ENCODE measurements at places on chromosomes 12 and 14.
A peak's percentile ranks its signal among the peaks of the same experiment; 100 is the strongest.

DNA sequence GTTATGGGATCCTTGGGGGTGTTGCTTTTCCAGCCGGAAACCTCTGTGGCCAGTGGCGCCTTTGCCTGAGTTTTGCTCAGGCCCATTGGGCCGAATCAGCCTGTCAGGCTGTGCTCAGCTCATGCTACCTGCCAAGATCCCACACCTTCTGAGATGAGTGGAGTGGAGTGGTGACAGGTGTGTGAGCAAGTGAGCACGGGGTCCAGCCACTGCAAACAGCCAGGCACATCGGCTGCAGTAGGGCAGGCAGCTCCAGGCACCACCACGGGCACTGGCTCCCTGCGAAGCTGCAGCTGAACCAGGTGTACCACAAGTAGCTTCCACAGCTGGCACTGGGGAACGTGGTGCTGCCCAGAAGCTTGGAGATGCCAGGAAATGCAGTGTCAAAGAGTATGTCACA lies 21.1 kb upstream of the WDR89 start:
- no peaks in the 10 kb centered on the region for H3K4me1 ChIP-seq
- no peaks in the 10 kb centered on the region for H3K27me3 ChIP-seq
- no peak overlapping the region for H3K27ac ChIP-seq
- peaks cover 2% of the 10 kb centered on the region for H3K36me3 ChIP-seq
- no peak overlapping the region for H3K4me3 ChIP-seq
- DNase-seq: no peak

- peaks cover 8% of the 10 kb centered on the region for H3K27me3 ChIP-seq
- H3K4me1 ChIP-seq: peaks cover 8% of the 10 kb centered on the region
- no peak overlapping the region for H3K27ac ChIP-seq
- H3K36me3 ChIP-seq: no peaks in the 10 kb centered on the region
- DNase-seq: no peak
- H3K4me3 ChIP-seq: peak overlapping the region; percentile 85
Measured at GRCh38 chr14:96393071-96393691, 1.3 kb downstream of the AK7 start.

DNA sequence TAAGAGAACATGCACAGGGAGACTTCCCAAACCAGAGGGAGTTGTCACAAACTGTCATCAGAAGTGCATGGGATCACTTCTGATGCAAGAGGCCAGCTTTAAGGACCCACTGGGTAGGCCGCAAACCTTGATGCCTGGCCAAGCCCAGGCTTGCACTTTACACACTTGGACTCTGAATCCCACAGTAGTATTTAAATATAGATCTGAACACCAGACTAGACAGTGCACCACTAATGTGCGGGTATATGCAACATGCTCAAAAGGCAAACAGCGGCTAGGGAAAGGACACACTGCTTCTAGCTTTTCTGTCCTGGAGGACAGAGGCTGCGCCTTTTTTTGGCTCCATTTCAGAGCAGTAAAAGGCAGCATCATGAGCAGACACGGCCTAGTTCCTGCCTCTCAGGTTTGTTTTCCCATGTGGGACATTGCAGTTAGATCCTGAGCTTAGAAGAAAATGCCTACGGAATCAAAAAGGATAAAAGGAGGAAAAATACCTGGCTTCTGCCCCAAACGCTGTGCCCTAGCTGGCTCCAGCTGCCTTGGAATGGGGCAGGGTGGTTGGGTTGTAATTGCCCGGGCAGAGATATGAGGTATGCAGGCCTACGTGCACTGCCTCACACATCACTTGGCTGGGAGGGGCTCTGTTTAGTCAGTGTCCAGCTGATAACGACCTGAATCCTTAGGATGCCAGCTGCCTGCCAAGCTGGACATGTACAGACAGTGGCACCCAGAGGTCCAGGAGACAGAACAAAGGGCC lies 84.5 kb upstream of the EGLN3 start:
- DNase-seq: no peak
- H3K4me3 ChIP-seq: no peak overlapping the region
- no peak overlapping the region for H3K27ac ChIP-seq
- H3K4me1 ChIP-seq: peaks cover 3% of the 10 kb centered on the region

- no peaks in the 10 kb centered on the region for H3K36me3 ChIP-seq
- no peak for DNase-seq
- no peak overlapping the region for H3K27ac ChIP-seq
Measured at GRCh38 chr12:82942991-82943401, 256.3 kb downstream of the TMTC2 start.

DNA sequence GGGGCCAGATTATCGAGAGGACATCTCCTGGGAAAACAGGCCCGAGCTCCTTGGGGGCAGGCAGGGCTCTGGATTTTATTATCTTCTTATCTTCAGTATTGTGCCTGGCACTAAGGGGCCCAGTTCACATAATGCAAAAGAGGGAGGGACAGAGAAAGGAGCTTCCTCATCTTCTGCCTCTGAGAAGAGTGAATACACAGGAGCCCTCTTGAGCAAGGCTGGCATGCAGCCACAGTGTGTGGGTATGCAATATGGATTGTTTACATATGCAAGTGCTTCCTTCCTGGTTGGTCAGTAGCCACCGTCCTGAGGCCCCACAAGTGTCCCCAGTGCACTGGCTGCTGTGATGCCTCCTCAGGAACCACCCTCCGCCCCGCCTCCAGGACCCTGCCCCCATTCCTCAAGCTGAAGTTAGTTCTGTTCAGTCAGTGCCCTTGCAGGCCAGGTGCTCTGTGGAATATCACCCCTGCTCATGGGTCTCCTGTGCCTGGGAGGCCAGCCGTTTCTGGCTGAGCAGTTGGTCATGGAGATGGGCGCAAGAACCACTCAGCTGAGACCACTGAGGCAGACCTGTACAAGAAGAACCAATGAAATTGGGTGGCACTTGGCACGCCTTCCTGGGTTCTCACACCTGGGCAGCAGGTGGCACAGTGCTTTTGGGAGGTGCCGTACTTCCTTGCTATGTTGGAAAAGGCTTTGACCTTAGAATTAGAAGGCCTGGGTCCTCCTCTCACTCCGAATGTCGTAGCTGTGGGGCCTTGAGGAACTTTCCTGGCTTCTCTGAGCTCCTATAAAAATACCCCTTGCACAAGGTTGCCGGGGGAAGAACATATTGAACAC lies 35.1 kb upstream of the ACTN1 start:
- no peaks in the 10 kb centered on the region for H3K36me3 ChIP-seq
- H3K4me1 ChIP-seq: peaks cover 6% of the 10 kb centered on the region
- H3K4me3 ChIP-seq: no peak overlapping the region
- no peaks in the 10 kb centered on the region for H3K27me3 ChIP-seq

- H3K4me3 ChIP-seq: no peak overlapping the region
- DNase-seq: no peak
- H3K36me3 ChIP-seq: no peaks in the 10 kb centered on the region
- no peak overlapping the region for H3K27ac ChIP-seq
Measured at GRCh38 chr12:131597333-131597732, 113.6 kb upstream of the SFSWAP start.

DNA sequence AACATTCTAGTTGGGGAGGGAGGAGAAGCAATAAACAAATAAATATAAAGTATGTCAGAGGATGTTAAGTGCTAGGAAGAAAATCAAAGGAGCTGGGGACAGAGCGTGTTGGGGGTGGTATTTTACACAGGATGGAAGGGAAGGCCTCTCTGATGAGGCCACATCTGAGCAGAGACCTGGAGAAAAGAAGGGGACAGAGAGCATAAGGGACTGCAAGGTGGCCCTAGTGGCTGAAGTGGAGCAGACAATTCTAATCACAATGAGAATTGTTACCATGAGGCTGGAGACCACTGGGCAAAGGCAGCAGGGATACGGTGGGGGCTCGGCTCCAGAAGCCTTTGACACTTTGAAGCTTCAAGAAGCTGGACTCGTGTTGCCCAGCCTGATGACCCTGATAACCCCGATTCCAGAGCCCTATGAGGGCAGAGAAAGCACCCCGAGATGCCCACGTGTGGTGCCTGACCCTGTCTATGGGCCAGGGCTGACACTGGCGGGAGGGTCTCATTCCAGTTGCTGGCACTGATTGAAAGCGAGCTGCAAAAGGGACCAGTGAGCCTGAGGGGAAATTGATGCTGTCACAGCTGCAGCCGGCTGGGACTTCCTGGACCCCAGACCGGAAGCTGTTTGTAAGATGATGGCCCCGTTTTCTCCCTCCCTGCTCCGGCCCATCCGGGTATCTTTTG lies 169.1 kb downstream of the RBM19 start:
- no peaks in the 10 kb centered on the region for H3K36me3 ChIP-seq
- no peaks in the 10 kb centered on the region for H3K27me3 ChIP-seq
- no peak for DNase-seq

- peaks cover 59% of the 10 kb centered on the region for H3K4me1 ChIP-seq
- H3K27me3 ChIP-seq: no peaks in the 10 kb centered on the region
- peak; percentile 84 for DNase-seq
- peaks cover 75% of the 10 kb centered on the region for H3K36me3 ChIP-seq
Measured at GRCh38 chr12:9651265-9651729, 18.2 kb upstream of the CLEC2D start.

Data from activated CD4-positive, alpha-beta T cell treated with anti-CD3 and anti-CD28 coated beads for 36 hours (primary cell).